ENCODE measurements at places on chromosomes 16 and 17. TPM values are rescaled to one million over a fixed set of nuclear protein-coding genes. Genes with fewer than 3 reads are reported as not detected.

- H3K27ac ChIP-seq: peak overlapping the region; percentile 81
- no peaks in the 10 kb centered on the region for H3K36me3 ChIP-seq
- peak overlapping the region; percentile 0 for H3K4me3 ChIP-seq
- H3K27me3 ChIP-seq: peaks cover 4% of the 10 kb centered on the region
- DNase-seq: peak; percentile 60
- H3K4me1 ChIP-seq: peaks cover 42% of the 10 kb centered on the region
Measured at GRCh38 chr17:74678541-74678940, 34.2 kb downstream of the CD300LF start.

GRCh38 chr17:28524476-28525424, 18.6 kb downstream of the FOXN1 start:
- no peak overlapping the region for H3K27ac ChIP-seq
- no peak overlapping the region for H3K4me3 ChIP-seq
- DNase-seq: no peak

DNA sequence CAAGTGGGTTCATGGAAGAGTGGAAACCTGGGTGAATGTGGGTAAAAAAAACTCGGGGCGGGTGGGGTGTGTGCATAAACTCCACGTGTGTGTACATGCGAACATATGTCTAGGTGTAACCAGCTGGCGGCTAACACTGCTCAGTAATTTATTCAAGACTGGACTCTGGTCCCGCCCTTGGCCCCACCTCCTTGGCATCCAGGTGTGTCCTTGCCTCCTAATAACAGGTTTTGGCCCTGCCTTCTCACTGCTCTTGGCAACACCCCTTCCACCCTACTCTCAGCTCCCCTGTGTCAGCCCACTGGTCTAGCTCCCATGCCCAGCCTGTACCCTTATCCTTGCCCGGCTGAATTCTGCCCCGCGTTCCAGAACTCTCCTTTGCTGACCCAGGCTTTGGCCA, 8.3 kb downstream of the FLII start:
- no peak for DNase-seq
- no peak overlapping the region for H3K4me3 ChIP-seq
- H3K27me3 ChIP-seq: peaks cover 16% of the 10 kb centered on the region
- no peaks in the 10 kb centered on the region for H3K36me3 ChIP-seq
- H3K27ac ChIP-seq: no peak overlapping the region

GRCh38 chr17:48351911-48352332, 78.1 kb downstream of the SKAP1 start:
- no peaks in the 10 kb centered on the region for H3K36me3 ChIP-seq

DNA sequence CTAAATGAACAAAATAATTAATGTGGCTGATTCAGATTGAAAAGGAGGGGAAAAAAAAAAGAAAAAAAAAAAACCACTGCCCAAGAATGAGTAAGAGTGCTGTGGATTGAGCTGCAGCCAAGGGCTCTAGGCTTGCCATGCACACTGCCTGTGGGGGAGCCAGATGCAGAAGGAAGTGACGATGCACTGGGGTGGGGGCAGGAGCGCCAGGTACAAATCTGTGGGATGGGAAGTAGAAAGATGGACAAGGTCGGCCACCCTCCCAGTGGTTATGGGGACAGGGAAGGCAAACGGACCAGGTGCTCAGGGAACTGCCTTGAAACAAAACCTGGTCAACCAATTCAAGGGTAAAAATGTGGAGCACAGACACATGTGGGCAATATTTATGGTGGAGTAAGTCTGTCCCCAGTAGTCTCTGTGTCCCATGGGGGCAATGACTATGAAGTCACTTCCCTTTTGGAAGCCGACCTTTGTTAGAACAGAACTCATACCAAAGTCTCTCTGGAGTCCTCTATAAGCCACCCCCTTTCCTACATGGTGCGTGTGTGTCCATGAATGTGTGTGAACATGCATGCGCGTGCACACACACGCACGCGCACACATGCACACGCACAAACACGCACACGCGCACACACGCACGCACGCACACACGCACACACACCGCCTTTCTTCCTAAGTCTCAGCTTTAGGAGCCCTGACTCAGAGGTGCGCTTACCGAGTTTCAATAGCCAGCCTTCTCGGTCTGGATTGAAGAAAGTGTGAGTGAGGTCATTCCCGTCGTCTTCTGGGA, 84.3 kb downstream of the CYTH1 start:
- no peak overlapping the region for H3K4me3 ChIP-seq
- H3K36me3 ChIP-seq: peaks cover 8% of the 10 kb centered on the region
- no peaks in the 10 kb centered on the region for H3K4me1 ChIP-seq

- no peak overlapping the region for H3K4me3 ChIP-seq
- peaks cover 4% of the 10 kb centered on the region for H3K27me3 ChIP-seq
- H3K4me1 ChIP-seq: peaks cover 10% of the 10 kb centered on the region
Measured at GRCh38 chr17:80826955-80827645, 164.5 kb upstream of the CHMP6 start.

DNA sequence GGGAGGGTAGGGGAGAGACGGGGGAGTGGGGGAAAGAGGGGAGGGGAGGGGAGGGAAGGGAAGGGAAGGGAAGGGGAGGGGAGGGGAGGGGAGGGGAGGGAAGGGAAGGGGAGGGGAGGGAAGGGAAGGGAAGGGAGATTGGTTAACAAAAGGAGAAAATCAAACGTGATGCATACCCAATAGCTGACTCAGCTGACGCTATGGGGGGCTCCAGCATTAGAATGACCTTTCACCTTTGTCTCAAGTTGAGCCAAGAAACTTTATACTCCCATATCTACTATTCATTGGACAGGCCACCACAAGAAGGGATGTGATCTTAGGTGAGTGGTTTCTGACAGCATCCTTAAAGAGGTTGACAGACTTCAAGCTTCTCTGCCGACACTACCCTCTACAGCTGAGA, 432.8 kb upstream of the CDH5 start:
- H3K27me3 ChIP-seq: no peaks in the 10 kb centered on the region
- H3K27ac ChIP-seq: no peak overlapping the region
- no peak overlapping the region for H3K4me3 ChIP-seq
- no peak for DNase-seq
- H3K36me3 ChIP-seq: peaks cover 5% of the 10 kb centered on the region

DNA sequence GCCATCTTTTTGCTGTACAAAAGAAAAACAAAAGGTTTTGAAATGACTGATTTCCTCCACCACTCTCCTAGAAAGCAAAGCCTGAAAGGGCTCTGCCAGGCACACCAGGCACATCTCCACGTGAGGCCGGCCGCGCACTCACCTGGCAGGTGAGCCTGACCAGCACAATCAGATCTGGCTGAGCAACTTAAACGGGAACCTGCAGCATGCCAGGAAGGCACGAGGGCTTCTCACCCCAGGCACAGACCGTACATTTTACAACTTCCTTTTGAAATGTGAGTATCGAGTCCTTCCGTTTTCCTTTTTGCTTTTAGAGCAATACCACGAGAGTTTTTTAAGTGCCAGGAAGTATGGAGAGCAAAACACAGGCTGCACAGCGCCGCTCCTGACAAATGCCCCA, 22.5 kb downstream of the SLC38A10 start:
- peaks cover 2% of the 10 kb centered on the region for H3K27me3 ChIP-seq
- no peak for DNase-seq
- H3K4me3 ChIP-seq: no peak overlapping the region
- H3K36me3 ChIP-seq: peaks cover 19% of the 10 kb centered on the region
- H3K27ac ChIP-seq: no peak overlapping the region

GRCh38 chr16:88088161-88088581, 136.9 kb downstream of the BANP start:
- DNase-seq: no peak
- H3K4me3 ChIP-seq: no peak overlapping the region
- peaks cover 7% of the 10 kb centered on the region for H3K27me3 ChIP-seq
- H3K36me3 ChIP-seq: no peaks in the 10 kb centered on the region
- H3K27ac ChIP-seq: no peak overlapping the region
- peaks cover 4% of the 10 kb centered on the region for H3K4me1 ChIP-seq

DNA sequence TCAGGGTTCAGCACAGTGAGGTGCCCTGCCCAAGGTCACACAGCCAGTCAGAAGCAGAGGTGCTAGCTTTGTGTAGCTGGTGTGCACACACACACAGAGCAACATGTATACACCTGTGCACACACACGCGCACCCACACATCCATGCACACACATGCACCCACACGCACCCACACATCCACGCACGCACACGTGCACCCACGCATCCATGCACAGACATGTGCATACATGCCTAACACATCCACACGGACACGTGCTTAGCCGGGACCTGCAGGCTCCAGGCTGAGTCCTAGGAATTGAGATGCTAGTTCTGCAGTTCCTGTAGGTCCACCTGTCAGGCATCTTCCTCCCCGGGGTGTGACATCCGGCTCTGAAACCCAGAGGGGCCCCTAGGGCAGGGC, 13.0 kb upstream of the DPEP1 start:
- peaks cover 17% of the 10 kb centered on the region for H3K27me3 ChIP-seq
- H3K4me3 ChIP-seq: no peak overlapping the region
- peaks cover 21% of the 10 kb centered on the region for H3K4me1 ChIP-seq
- H3K36me3 ChIP-seq: no peaks in the 10 kb centered on the region

DNA sequence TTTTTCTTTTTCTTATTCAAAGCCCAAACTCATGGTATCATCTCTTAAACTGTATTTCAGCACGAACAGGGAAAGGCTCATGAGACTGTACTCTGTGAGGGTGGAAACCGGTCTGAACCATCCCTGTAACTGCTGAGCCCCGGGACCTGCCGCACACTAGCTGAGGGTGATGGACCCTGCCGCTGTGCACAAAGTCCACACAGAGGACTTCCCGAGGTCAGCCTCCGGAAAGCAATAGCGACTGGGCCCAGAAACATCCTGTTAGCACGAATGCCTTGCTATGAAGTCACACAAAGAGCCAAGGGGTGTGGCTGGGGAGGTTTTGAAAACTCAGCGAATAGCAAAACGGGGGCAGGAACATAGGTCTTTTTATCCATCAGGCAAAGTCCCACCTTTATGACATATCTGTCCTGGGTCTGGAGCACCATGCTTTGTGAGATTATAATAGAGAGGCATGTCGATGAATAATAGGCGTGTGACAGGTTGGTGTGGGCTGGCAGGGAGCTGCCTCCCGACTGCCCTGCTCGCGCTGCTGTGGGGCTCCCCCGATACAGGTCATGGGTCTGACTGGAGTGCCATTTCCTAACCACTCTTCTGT, 33.4 kb downstream of the CDK5R1 start:
- peak overlapping the region; percentile 88 for H3K4me3 ChIP-seq
- peak; percentile 60 for DNase-seq
- H3K36me3 ChIP-seq: no peaks in the 10 kb centered on the region
- peak overlapping the region; percentile 99 for H3K27ac ChIP-seq
- peaks cover 11% of the 10 kb centered on the region for H3K27me3 ChIP-seq

- no peak overlapping the region for H3K27ac ChIP-seq
- DNase-seq: no peak
- no peaks in the 10 kb centered on the region for H3K36me3 ChIP-seq
- H3K4me1 ChIP-seq: peaks cover 11% of the 10 kb centered on the region
Measured at GRCh38 chr17:19708431-19709175, 7.8 kb downstream of the SLC47A2 start.

DNA sequence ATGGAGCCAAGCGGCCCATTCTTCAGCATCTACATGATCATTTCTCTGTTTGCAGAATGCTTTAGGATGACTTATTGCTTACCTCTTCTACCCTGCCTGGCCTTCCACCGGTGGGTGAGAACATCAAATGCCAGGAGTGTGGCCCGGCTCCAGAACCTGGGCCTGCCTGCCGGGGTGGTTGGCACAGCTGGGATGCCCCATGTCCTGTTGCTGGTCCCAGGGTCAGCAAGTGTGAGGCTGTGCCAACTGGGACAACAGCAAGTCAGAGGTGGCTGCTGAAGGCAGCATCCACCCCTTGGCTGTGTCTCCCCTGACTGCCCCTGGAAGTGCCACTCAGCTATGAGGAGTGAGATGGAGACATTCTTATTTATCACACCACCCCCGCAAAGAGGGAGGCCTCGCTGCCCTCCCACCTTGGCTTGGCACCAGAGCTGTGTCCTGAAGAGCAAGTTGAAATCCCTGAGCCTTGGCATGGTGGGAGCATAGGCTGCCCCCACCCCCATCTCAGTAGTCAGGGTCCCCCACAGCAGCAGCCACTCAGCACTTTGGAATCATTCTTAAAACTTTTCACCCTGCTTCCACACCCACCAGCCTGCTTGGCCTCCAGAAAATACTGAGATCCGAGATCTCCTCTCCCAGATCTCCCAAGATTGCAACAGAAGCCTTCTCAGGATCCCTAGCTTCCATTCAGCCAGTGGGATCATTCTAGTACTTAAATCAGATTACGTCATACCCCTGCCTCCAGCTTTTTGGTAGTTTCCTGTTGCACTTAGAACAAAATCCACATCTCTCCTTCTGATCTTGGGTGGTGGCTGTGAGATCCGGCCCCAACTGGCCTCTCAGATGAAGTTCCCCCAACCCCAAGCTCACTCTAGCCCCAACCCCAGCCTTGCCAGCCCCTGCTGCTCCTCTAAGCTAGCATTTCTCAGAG, 127.5 kb downstream of the SOCS1 start:
- H3K4me3 ChIP-seq: no peak overlapping the region
- DNase-seq: no peak
- no peak overlapping the region for H3K27ac ChIP-seq
- peaks cover 2% of the 10 kb centered on the region for H3K27me3 ChIP-seq
- H3K36me3 ChIP-seq: peaks cover 6% of the 10 kb centered on the region
- H3K4me1 ChIP-seq: peaks cover 6% of the 10 kb centered on the region

DNA sequence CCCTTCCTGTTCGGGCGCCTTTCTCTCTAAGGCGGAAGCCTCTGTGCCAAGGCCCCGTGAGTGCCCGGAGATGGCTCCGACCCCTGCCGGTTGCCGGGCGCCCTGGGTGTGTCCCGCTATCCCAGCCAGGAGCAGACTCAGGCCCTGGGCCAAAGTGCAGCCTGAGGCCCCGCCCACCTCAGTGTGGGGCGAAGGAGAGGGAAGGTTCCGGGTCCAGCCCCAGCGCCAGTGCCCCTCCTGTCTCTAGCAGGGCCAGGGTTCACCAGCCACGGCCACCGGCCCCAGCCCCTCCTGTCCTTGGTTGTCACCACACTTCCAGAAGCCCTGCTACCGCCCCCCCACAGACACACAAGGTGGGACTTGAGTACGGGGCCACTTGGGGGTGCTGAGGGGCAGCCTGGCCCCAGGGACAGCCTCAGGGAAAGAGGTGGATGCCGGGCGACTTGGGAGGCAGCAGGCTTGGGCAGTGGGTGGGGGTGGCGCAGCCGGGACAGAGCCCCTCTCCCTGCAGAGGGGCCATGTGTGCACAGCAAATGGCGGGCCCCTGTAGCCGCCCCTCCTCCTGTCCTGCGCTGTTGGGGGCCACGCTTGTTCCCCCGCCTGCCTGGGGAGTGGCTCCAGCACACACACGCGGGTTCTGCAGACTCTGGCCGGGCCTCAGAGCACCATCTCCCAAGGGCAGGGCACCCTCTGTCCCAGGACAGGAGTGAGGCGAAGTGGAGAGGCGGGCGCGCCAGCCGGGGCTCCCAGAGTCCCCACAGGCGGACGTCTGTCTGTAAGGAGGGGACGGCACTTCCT, 6.0 kb downstream of the C1QTNF8 start:
- no peak overlapping the region for H3K27ac ChIP-seq
- H3K27me3 ChIP-seq: peaks cover 10% of the 10 kb centered on the region
- no peak for DNase-seq
- no peak overlapping the region for H3K4me3 ChIP-seq

GRCh38 chr17:38750312-38751121, 2.0 kb upstream of the PSMB3 start:
- DNase-seq: no peak
- H3K27me3 ChIP-seq: peaks cover 24% of the 10 kb centered on the region
- H3K27ac ChIP-seq: peak overlapping the region; percentile 87
- H3K4me3 ChIP-seq: peak overlapping the region; percentile 100

- H3K27ac ChIP-seq: peak overlapping the region; percentile 28
- peak; percentile 54 for DNase-seq
- peaks cover 16% of the 10 kb centered on the region for H3K27me3 ChIP-seq
- H3K4me1 ChIP-seq: peaks cover 26% of the 10 kb centered on the region
- peaks cover 4% of the 10 kb centered on the region for H3K36me3 ChIP-seq
- peak overlapping the region; percentile 85 for H3K4me3 ChIP-seq
Measured at GRCh38 chr17:72123530-72124437, 3.0 kb downstream of the SOX9 start.

The CCL16 gene
- not detected for total RNA-seq

The MMP15 gene
- 69.9 TPM for total RNA-seq

The UMOD gene
- not detected for total RNA-seq

The SLC43A2 gene
- 31.3 TPM for total RNA-seq

The VAT1L gene
- 17.9 TPM for total RNA-seq

All from glutamatergic neuron (in vitro differentiated cells).